Tongue (tissue), 3 donors: ENCODE measurements at places on chromosomes 5 and 9. TPM values are rescaled to one million over a fixed set of nuclear protein-coding genes. Genes with fewer than 3 reads are reported as not detected.

SLC6A3 gene
- 0.10 TPM for total RNA-seq

GGTA1 gene
- 6.9 TPM for total RNA-seq

LRRC70 gene
- 10.4 TPM for total RNA-seq

PCDHGB6 gene
- total RNA-seq, result 9.3 TPM

ZBED3 gene
- 5.5 TPM for total RNA-seq

AFAP1L1 gene
- total RNA-seq, result 121 TPM

JMY gene
- 26.3 TPM for total RNA-seq

BTNL3 gene
- total RNA-seq, result not detected

NUTM2F gene
- total RNA-seq, result not detected

HSD17B4 gene
- 133 TPM for total RNA-seq

LRRC19 gene
- total RNA-seq, result not detected

C5orf52 gene
- total RNA-seq, result not detected

GABRB2 gene
- 0.10 TPM for total RNA-seq

SLC45A2 gene
- total RNA-seq, result not detected

C9 gene
- total RNA-seq, result not detected

DDX31 gene
- 11.2 TPM for total RNA-seq

HDAC3 gene
- total RNA-seq, result 33.2 TPM

ADAMTS6 gene
- 8.1 TPM for total RNA-seq

FBP1 gene
- total RNA-seq, result 4.4 TPM

LAMC3 gene
- 6.4 TPM for total RNA-seq

NEURL1B gene
- total RNA-seq, result 46.1 TPM

PRSS3 gene
- 2.1 TPM for total RNA-seq

C5orf58 gene
- total RNA-seq, result not detected
